Activated CD8-positive, alpha-beta memory T cell treated with anti-CD3 and anti-CD28 coated beads for 48 hours (primary cell): ENCODE measurements at places on chromosomes 2 and 18.

DNA sequence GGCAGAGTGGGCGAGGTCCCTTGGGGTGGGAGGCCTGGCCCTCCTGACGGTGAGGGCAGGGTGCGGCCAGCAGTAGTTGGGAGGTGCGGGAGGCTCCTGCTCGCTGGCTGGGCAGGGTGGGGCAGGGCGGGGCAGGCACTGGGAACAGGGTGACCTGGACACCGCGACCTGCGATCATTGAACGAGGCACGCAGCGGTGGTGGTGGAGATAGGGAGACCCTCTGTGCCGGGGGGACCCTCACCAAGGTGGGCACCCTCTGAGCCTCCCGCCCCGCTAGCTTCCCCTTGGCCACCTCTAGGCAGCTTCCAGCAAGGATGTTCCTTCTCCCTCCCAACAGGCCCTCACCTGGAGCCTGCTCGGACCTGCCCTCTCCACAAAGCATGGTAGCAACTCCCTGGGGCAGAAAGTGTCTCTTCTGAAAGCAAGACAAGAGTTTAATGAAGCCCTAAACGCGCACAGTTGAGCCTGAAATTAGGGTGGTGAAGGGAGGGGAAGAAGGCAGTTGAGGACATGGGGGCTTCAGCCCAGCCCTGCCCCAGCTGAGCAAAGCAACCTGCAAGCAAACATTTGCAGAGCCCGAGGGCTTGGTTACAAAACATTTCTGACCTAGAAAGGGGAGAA is 15.4 kb upstream of the FOSL2 start:
- DNase-seq, result no peak

- DNase-seq, result no peak
Measured at GRCh38 chr2:128413718-128414341, 95.2 kb upstream of the HS6ST1 start.

DNA sequence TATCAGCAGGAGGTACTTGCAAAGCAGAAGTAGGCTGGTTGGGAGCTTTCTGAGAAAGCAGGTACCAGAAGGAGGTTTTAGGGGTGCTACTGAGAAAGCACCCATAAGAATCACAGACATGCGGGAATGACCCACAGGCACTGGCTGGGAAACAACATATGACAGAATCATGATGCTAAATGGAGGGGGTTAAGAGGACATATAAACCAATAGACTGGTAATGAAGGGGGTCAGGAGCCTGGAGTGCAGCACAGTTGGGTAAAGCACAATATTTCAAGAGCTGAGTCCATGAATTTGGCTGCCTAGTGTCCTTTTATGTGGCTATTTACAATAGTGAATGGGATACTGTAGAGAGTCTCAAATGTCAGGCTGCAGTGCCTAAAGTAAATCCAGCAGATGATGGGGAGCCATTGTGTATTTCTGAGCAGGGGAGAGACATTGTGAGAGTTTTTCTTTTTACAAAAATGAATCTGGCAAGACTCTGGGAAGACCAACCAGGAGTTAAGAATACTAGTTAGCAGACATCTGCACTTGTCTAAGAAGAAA is 27.6 kb upstream of the GMCL1 start:
- no peak for DNase-seq

- peak; percentile 36 for DNase-seq
Measured at GRCh38 chr18:2846636-2847316, at the start of gene EMILIN2. EMILIN2 (plus strand) TSS chr18:2847006; CDS start chr18:2847189, 183 bp downstream.

DNA sequence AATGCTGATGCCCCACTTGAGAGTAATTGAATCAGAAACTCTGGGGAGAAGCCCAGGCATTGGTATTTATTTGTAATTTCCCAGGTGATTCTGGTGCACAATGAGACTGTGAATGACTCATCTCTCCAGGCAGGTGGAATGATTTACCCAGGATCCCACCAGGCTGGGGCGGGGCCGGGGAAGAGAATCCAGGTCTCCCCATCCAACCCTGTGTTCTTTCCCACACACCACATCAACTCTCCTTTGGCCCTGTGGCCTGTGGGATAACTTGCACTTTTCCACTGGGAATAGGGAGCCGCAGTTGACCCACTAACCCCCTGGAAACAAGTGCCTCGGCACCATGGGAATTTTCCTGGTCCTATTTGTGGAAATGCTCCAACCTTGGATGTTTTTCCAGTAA is 409.8 kb downstream of the ZNF521 start:
- DNase-seq, result no peak

DNA sequence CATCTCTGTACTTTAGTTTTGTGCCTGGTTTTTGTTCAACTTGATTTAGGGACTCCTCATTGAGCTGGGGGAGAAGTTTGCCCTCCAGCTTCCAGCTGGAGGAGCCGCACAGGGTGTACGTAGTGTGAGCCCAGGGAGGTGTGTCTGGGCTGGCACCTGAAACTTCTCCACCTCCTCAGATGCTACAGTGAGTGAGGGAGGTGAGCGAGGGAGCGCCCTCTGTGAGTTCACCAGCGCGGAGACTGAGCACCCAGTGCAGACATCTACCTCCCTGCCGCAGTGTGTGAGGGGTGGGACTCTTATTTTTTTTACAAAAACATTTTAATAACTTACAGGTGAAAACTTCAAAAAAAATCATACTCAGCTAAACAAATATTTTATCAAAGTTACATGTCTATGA is 204.2 kb upstream of the HS6ST1 start:
- no peak for DNase-seq
